Activated T-helper 1 cell treated with anti-CD3 and anti-CD28 coated beads, Interleukin-12 subunit alpha, Interleukin-12 subunit beta, Interleukin-2, Interleukin-4 antibody, amounts not matched to agents 30 ng/mL and 10 ng/mL and 1 ng/mL, durations not matched to agents 14 hours and 24 hours and 36 hours (primary cell): ENCODE measurements at places on chromosomes 7 and 10. TPM values are rescaled to one million over a fixed set of nuclear protein-coding genes. Genes with fewer than 3 reads are reported as not detected.

DNA sequence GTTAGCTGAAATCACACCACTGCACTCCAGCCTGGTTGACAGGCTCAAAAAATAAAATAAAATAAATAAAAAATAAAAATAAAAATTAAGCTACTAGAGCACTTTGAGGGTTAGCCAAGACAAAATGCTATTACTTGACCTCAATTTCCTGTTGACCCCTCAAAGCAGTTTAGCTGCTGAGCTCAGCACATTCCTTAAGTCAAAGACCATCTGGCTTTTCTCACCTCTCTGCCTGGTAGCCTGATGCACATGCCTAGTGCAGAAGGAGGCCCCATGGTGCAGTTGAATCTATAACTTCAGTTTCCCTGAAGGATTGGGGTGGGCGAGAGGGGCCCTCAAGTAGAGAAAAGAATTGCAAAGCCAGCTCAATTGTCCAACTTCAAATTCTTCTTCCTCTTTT is 211.1 kb upstream of the GALNT17 start:
- no peak overlapping the region for H3K4me3 ChIP-seq
- no peaks in the 10 kb centered on the region for H3K27me3 ChIP-seq
- no peaks in the 10 kb centered on the region for H3K4me1 ChIP-seq
- no peak for DNase-seq
- no peak overlapping the region for H3K27ac ChIP-seq

GRCh38 chr10:77664008-77664407 is 26.4 kb upstream of the KCNMA1 start:
- H3K4me3 ChIP-seq, result no peak overlapping the region
- H3K27ac ChIP-seq, result no peak overlapping the region
- no peaks in the 10 kb centered on the region for H3K36me3 ChIP-seq
- no peaks in the 10 kb centered on the region for H3K4me1 ChIP-seq
- DNase-seq, result no peak

The PIK3CG gene
- 38.7 and 39.3 TPM in 2 replicates for total RNA-seq

GRCh38 chr7:122846591-122846990 is 39.7 kb downstream of the CADPS2 start:
- H3K27ac ChIP-seq, result no peak overlapping the region
- no peak for DNase-seq
- no peaks in the 10 kb centered on the region for H3K4me1 ChIP-seq
- no peak overlapping the region for H3K4me3 ChIP-seq

- H3K27me3 ChIP-seq, result no peaks in the 10 kb centered on the region
- H3K4me1 ChIP-seq, result peaks cover 6% of the 10 kb centered on the region
- H3K4me3 ChIP-seq, result no peak overlapping the region
- H3K36me3 ChIP-seq, result peaks cover 5% of the 10 kb centered on the region
- DNase-seq, result no peak
Measured at GRCh38 chr10:63563623-63564022, 42.4 kb downstream of the REEP3 start.

The TMEM273 gene
- total RNA-seq, result 16.2 and 16.7 TPM in 2 replicates

DNA sequence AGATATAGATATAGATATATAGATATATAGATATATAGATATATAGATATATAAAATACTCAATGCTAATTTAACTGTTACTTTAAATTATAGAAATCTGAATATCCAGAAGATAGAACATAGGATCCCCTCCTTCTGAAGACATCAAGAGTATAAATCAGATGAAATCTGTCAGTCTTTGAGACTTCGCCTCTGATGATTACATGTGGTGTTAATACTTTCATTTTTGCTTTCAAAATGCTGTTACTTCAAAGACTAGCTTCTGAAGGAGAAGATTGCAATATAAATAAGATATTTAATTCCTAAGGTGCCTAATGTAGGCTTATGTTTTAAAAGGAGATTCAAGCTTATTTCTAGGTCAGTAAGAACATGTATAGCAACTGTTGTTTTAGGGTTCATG is 180.4 kb downstream of the TSPAN12 start:
- DNase-seq, result no peak
- no peak overlapping the region for H3K27ac ChIP-seq
- H3K4me1 ChIP-seq, result no peaks in the 10 kb centered on the region
- H3K27me3 ChIP-seq, result no peaks in the 10 kb centered on the region
- no peaks in the 10 kb centered on the region for H3K36me3 ChIP-seq

DNA sequence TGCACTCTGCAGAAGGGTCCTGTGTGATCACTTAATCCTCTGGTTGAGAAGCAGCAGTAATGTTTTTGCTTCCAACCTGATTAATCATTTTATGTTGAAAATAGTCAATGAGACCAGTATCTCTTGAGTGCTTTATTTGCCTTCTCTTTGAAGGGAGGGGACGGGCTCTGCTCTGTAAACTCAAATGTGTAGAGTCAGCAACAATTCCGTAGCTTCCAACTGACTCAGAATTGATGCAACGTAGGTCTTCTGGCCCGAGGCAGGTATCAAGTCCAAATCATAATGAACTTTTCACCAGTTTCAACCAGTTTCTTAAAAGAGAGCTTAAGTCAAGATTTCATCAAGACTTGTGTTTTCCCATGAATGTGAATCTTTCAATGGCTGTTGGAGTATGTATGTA is 26.3 kb downstream of the GUSB start:
- DNase-seq, result no peak
- H3K36me3 ChIP-seq, result peaks cover 13% of the 10 kb centered on the region

DNA sequence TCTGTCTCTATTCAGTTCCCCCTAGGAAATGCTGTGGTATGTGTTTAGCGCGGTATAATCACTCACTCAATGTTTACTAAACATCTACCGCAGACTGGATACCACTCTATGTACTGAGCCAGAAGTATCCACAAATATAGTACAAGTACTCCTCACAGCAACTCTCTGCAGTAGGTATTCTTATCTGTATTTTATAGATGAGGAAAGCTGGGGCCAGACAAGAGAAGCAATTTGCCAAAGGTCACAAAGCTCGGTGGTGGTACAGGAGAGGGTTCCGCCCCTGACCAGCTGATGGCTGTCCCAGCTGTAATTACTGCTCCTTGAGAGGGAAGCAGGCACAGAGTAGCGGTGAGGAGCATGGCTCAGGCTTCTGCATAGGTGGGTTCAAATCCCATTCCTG is 184.1 kb downstream of the DOCK4 start:
- no peaks in the 10 kb centered on the region for H3K4me1 ChIP-seq
- H3K27ac ChIP-seq, result no peak overlapping the region
- H3K4me3 ChIP-seq, result no peak overlapping the region
- H3K27me3 ChIP-seq, result peaks cover 4% of the 10 kb centered on the region

DNA sequence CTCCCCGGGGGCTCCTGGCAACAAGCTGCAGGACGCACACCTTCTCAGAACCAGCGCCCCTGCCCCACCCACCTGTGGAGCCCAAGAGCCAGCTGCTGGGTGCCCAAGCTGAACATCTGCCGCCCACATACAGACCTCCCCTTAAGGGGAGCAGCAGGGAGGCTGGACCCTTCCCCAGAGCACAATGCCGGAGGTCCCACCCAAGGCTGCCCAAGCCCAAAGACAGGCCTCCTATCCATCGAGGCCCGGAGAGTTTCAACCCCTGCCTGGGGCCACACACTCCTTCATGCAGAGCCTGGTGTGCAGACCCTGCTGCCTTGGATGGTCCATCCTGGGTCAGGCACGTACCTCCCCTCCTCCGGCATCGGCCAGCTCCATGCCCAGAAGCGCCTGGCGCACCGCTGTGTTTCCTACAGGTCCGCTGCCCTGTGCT is 48.7 kb downstream of the VIPR2 start:
- H3K36me3 ChIP-seq, result no peaks in the 10 kb centered on the region
- no peak overlapping the region for H3K4me3 ChIP-seq
- H3K27me3 ChIP-seq, result no peaks in the 10 kb centered on the region

GRCh38 chr10:121927841-121928527 is at the start of gene ATE1:
ATE1 (minus strand) TSS chr10:121928031; CDS start chr10:121927949, 82 bp downstream.
- H3K36me3 ChIP-seq, result peaks cover 11% of the 10 kb centered on the region
- H3K4me3 ChIP-seq, result peak within 1 kb of the TSS; percentile 91
- peak; percentile 82 for DNase-seq
- H3K27ac ChIP-seq, result peak within 1 kb of the TSS; percentile 96
- H3K4me1 ChIP-seq, result peaks cover 19% of the 10 kb centered on the region

DNA sequence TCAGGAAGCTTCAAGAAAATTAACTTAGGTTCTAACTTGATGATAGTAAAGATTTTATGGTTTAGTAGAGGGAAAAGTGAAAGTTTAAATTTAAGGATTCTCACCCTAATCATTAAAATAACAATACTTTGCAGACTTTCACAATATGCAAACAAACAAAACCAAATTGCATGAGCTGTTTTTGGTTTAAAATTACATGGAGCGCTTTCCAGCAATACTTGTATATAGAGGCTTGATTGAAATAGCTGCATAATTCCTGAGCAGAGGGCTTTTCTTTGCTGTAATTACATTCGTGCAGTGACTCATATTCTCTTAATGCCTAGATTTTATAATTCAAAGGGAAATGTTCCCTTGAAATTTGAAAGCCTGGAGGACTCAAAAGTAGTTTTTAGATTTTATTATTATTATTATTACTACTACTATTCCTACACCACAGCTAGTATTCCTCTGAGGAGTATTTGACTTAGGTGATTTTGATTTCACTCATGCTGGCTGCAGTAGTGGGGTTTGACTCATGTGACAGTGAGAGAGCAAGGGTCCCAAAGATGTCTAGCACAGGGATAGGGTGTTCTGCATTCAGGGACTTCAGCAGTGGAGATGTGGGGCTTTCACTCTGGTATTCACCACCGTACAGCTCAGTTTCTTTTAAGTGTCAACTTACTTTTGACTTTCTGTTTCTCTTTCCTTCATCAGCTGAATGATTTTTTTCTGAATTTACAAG is 138.1 kb downstream of the ADAM22 start:
- H3K4me1 ChIP-seq, result no peaks in the 10 kb centered on the region
- H3K27ac ChIP-seq, result no peak overlapping the region
- H3K27me3 ChIP-seq, result peaks cover 1% of the 10 kb centered on the region
- H3K4me3 ChIP-seq, result no peak overlapping the region

The PPP1R17 gene
- not detected in 2 replicates for total RNA-seq

The OR6V1 gene
- not detected in 2 replicates for total RNA-seq

The CDHR1 gene
- 0.47 and 0.66 TPM in 2 replicates for total RNA-seq

The ADRB1 gene
- total RNA-seq, result not detected in 2 replicates

DNA sequence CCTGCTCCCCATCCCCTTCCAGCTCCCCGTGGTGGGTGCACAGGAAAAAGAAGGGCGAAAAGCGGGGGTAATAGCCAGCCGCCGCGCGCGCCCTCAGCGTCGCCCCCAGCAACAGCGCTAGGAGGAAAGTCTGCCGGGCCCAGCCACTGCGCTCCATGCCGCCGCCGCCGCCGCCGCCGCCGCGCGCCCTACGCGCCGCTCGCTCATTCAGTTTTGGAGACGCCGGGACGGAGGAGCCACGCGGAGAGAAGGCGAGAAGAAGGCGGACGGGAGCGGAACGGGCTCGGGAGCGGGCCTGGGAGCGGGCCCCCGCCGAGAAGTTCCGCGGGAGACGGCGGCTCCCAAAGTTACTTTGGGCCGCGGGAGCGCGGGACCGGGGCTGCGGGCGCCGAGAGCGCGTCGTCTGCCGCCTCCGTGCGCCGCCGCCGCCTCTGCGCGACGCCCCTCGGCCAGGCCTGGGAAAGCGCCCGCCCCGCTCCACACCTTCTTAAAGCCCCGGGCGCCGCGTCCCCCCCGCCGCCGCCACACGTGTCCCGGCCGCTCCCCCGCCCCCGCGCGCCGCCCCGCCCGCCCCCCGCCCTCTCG is at the start of gene RELN:
Gene RELN (minus strand): TSS at position 459 of the 585 bp plus-strand sequence. CDS start 302 bp downstream, at position 157.
- no peak within 1 kb of the TSS for H3K27ac ChIP-seq
- no peak for DNase-seq
- H3K4me1 ChIP-seq, result peaks cover 6% of the 10 kb centered on the region
- peaks cover 47% of the 10 kb centered on the region for H3K27me3 ChIP-seq
- no peaks in the 10 kb centered on the region for H3K36me3 ChIP-seq

The MSS51 gene
- total RNA-seq, result 3.1 and 3.7 TPM in 2 replicates

GRCh38 chr7:48875045-48875916 is 49.1 kb upstream of the CDC14C start:
- H3K27me3 ChIP-seq, result no peaks in the 10 kb centered on the region
- no peaks in the 10 kb centered on the region for H3K4me1 ChIP-seq
- no peak overlapping the region for H3K27ac ChIP-seq
- DNase-seq, result no peak
- no peak overlapping the region for H3K4me3 ChIP-seq

DNA sequence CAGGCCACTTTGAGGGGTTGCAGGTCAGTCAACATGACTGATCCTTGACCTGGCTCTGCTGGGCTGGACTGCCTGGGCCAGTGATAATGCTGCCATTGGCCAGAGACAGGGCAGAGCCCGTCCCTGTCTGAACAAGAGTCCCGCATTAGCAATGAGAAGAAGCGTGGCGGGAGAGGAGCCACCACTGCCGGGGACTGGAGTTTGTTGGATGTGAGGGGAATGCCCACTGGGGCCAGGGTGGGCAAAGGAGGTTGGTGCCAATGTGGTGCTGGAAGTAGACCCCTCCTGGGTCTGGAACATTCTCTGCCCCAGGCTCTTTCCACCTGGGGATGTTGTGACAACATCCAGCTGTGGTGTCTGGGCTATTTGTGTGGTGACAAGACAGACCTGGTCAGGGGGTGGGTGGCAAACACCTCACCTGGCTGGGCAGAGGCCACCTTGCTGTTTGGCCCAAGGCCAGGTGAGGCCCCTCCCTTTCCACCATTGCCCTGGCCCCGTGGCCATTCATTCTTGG is 7.6 kb downstream of the SAP25 start:
- no peak overlapping the region for H3K4me3 ChIP-seq

- H3K36me3 ChIP-seq, result peaks cover 2% of the 10 kb centered on the region
- H3K4me3 ChIP-seq, result no peak overlapping the region
- H3K27me3 ChIP-seq, result peaks cover 4% of the 10 kb centered on the region
- no peak overlapping the region for H3K27ac ChIP-seq
Measured at GRCh38 chr7:135121868-135122267, 26.0 kb upstream of the TMEM140 start.

- H3K4me1 ChIP-seq, result peaks cover 12% of the 10 kb centered on the region
- H3K4me3 ChIP-seq, result no peak overlapping the region
- H3K27ac ChIP-seq, result no peak overlapping the region
- peaks cover 5% of the 10 kb centered on the region for H3K27me3 ChIP-seq
Measured at GRCh38 chr10:21402606-21403083, 122.8 kb downstream of the SKIDA1 start.

GRCh38 chr10:122159141-122159970 is 111.7 kb upstream of the BTBD16 start:
- no peak overlapping the region for H3K27ac ChIP-seq
- H3K4me1 ChIP-seq, result no peaks in the 10 kb centered on the region

DNA sequence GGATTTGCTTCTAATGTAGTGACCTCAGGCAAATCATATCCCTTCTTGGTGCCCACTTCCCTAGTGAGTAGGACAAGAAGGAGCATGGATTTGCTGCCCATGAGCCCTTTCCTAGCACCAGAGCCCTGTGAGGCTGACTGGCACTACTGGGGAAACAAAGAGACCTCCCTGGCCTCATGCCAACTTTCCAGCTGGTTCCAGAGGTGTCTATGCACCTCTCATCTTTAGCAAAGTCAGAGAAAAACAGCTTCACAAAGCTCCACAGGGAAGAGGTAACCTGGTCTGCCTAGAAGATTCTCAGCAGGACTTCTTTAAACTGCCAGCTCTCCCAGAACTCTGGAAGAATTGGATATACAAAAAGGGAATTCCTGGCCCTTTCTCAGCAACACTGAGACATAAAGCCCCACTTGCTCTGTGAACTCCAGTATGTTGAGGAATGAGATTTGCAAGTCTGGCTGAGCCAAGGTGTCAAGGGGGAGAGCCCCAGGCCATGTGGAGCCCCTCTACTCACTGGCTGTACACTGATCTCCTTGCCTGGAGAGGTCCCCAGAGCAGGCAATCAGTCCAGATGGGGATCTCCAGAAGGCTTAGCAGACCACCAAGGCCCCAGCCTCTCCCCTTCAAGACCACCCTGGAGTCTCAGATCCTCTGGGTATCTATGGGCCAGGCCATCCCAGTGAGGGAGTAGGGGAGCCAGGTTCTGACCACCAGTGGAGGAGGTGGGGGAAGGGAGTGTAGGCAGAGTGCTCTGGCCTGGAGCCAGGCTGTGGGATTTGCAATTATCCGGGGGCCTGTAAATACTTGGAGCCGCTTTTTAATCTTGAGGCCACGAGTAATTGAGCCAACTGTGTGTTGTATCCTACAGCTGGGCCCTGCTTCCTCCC is 24.4 kb upstream of the RBM20 start:
- no peak for DNase-seq
- peaks cover 42% of the 10 kb centered on the region for H3K4me1 ChIP-seq
- H3K4me3 ChIP-seq, result no peak overlapping the region
- H3K36me3 ChIP-seq, result no peaks in the 10 kb centered on the region
